ENCODE measurements at places on chromosomes 11 and 22. TPM values are rescaled to one million over a fixed set of nuclear protein-coding genes. Genes with fewer than 3 reads are reported as not detected.

ENTHD1 gene
- total RNA-seq, result not detected

VSTM5 gene
- total RNA-seq, result not detected

DEUP1 gene
- total RNA-seq, result not detected

FGF19 gene
- total RNA-seq, result 0.11 TPM

RBFOX2 gene
- 97.6 TPM for total RNA-seq

CCDC73 gene
- total RNA-seq, result not detected

ISX gene
- total RNA-seq, result not detected

BIRC3 gene
- total RNA-seq, result 0.40 TPM

IGSF9B gene
- under 0.01 TPM for total RNA-seq

BBOX1 gene
- not detected for total RNA-seq

OR51E1 gene
- not detected for total RNA-seq

VWA5A gene
- 9.7 TPM for total RNA-seq

B4GALNT4 gene
- total RNA-seq, result 0.75 TPM
